ENCODE measurements at places on chromosomes 13 and 19. TPM values are rescaled to one million over a fixed set of nuclear protein-coding genes. Genes with fewer than 3 reads are reported as not detected.

GPR42 gene
- total RNA-seq, result 0.54 TPM

COQ8B gene
- 29.9 TPM for total RNA-seq

F10 gene
- not detected for total RNA-seq

DNA sequence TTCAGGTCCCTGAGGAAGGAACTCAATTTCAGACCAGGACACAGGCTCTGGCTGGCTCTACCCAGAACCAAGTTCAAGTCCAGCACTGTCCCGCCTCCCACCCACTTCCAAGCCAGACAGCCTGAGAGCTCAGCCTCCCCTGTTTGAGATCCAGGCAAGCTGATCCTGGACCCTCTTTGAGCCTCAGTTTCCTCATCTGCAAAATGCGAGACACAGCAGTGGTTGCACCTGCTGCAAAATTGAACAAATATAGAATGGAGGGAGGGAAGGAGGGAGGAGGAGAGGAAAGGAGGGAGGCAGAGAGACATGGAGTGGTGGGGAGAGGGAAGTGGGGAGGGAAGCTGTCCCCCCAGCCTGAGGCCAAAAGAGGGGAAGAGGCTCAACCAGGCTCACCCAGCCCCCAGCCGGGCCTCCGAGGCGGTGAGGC is 751 bp downstream of the TMEM221 start:
- no peak for DNase-seq

- DNase-seq, result no peak
Observed at GRCh38 chr19:12912571-12912970, 6.5 kb downstream of the SYCE2 start.

VSTM1 gene
- not detected for total RNA-seq

DNA sequence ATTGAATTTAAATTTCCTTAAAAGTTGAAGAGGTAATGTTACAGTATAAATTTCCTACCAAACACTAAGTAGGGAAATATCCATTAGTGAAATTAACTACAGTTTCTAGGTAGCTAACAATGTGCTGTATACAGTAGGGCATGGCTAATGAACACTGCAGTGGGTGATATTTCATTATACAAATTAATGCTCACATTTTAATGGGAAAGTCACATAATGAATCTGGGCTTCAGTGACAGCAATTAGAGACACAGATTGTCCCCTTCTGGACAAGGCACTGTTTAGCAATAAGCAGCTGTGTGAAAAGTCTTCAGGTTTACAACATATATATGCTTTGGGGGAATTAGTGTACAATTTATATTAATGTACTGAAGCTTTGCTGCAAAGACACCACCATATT is 169.4 kb downstream of the ZNF536 start:
- DNase-seq, result no peak

GRCh38 chr19:8577247-8577646 is at the start of gene MYO1F:
MYO1F (minus strand) TSS chr19:8577442; CDS start chr19:8577309, 133 bp downstream.
- peak; percentile 34 for DNase-seq

DNA sequence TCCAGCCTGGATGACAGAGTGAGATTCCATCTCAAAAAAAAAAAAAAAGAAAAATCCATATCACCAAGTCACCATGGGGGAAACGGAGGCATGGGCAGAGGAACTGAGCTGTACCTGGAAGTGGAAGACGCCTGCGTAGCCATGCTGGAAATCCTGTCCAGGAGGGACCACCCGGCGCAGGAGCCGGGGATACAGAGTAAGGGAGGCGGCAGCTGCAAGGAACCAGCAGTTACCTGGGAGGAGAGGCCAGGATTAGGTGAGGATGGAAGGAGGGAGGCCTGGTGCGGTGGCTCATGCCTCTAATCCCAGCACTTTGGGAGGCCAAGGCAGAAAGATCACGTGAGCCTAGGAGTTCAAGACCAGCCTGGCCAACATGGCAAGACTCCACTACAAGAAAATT is 2.0 kb downstream of the CAPN12 start:
- DNase-seq, result no peak

- no peak for DNase-seq
Observed at GRCh38 chr13:51303063-51303552, 36.4 kb upstream of the SERPINE3 start.

DNA sequence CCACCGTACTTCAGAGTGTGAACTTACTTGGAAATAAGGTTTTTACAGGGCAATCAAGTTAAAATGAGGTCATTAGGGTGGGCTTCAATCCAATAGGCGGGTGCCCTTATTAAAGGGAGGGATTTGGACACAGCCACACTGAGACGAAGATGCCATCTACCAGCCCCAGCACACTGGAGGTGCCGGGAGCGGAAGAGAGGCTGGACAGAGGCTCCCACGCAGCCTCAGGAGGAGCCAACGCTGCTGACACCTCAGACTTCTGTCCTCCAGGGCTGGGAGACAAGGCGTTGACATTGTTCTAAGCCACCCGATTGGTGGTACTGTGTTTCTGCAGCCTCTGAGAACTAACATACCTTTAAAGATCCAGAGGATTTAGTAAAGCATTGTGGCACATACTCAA is 12.6 kb upstream of the RAB20 start:
- no peak for DNase-seq

MIA gene
- not detected for total RNA-seq

- peak; percentile 26 for DNase-seq
Observed at GRCh38 chr13:46339035-46339666, 47.9 kb downstream of the RUBCNL start.

GRCh38 chr19:28948026-28948425 is 264.9 kb downstream of the UQCRFS1 start:
- DNase-seq, result no peak

GRCh38 chr13:45737571-45738017 is 35.5 kb downstream of the CBY2 start:
- DNase-seq, result peak; percentile 53

GRCh38 chr13:64643066-64643465 is 2587.1 kb downstream of the PCDH9 start:
- DNase-seq, result no peak

SELENOW gene
- 150 TPM for total RNA-seq

ZNF724 gene
- 15.1 TPM for total RNA-seq

DNA sequence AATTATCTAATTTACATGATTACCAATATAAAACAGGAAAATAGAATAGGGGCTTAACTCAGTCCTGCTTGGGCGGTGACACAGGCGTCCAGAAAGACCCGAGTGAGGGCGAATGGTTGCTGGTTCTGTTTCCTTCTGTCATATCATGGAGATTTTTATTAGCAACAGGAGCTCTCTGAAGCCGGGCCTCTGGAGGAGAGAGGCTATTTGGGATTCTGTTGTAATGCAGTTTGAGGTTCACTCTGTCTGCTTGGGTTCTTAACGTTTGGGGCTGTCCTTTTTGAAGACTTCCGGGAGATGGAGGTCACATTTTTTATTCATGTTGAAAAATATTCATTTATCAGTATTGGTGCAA is 115.7 kb upstream of the ZNF536 start:
- DNase-seq, result no peak

- no peak for DNase-seq
Observed at GRCh38 chr13:36360903-36361302, 14.7 kb upstream of the SPART start.

ITGBL1 gene
- total RNA-seq, result not detected

- DNase-seq, result no peak
Observed at GRCh38 chr13:51924756-51925544, 63.2 kb downstream of the CCDC70 start.

CLDND2 gene
- 3.2 TPM for total RNA-seq

GRCh38 chr19:43534816-43535761 is 2.1 kb downstream of the ZNF575 start:
- DNase-seq, result peak; percentile 58

GRCh38 chr13:98370806-98371515 is 193.9 kb upstream of the RNF113B start:
- DNase-seq, result no peak

- DNase-seq, result peak; percentile 38
Observed at GRCh38 chr19:48683349-48683748, 10.5 kb upstream of the NTN5 start.

- DNase-seq, result no peak
Observed at GRCh38 chr13:103473081-103473480, 406.9 kb upstream of the SLC10A2 start.

GRCh38 chr13:88707646-88708045 is 1036.5 kb downstream of the SLITRK5 start:
- no peak for DNase-seq

- no peak for DNase-seq
Observed at GRCh38 chr19:50059045-50059444, 33.2 kb downstream of the ZNF473 start.

DNA sequence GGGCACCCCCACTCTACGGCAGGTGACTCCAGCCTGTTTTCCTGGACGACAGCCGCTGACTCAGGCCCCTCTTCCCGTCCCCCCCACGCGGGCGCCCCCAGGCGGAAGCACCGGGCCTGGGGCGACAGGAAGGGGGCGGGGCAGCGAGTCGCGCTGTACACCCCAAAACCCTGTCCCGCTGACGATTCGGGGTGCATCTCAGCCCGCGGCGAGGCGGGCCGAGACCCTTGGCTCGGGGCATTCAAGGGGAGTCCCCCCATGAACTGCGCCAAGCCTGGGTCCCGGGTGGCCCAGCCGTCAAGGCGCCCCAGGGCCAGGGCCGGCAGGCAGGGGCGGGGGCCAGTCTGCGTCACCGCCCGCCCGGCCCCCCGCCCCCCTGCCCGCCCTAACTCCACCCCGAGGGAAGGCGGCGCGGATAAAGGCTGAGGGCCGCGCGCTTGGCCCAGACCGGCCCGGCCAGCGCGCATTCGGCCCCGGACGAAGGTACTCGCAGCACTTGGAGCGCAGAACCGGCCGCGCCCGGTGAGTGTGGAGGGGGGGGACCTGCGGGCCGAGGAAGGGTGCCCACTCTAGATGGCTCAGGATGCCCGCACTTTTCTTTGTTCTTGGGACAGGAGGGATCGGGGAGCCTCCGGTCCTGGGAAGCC is at the start of gene MIDN:
Gene MIDN (plus strand): TSS at position 445 of the 647 bp plus-strand sequence. CDS start 1,714 bp downstream, outside the sequence.
- peak; percentile 87 for DNase-seq

ZNF814 gene
- 24.5 TPM for total RNA-seq

GRCh38 chr19:4580961-4581665 is 21.6 kb upstream of the SEMA6B start:
- DNase-seq, result no peak

- DNase-seq, result no peak
Observed at GRCh38 chr19:798415-799075, 1.3 kb downstream of the PTBP1 start.

DCT gene
- total RNA-seq, result 0.12 TPM

CYP2A7 gene
- total RNA-seq, result not detected

DNA sequence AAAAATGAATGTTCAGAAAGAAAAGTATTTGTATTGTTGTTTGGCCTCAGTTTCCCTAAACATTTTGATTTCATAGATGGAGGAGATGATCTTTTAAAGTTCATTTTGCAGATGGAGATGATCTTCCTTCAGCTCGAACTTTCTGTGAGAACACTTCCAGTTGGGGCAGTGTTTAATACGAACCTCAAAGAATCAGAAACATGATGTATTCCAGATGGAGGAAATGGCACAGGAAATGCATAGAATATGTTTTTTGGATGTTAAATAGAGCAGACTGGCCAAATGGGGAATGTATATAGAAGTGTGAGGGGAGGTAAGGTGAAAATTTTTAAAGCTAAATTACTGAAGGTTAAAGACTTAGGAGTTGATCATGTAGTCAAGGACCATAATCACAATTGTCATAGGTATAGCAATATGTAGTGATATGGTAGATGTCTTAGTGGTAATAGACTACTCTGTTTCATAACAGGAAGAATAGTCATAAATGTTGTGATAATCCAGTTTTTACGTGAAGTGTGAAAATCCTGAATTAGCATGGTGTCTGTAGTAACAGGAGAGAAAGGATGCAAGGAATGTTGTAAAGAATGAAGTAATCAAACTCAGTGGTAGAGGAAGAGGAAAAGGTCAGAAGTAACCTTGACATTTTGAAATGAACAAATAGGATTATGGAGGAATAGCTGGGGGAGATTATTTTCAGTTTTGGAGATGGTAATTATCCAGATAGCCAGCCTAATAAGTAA is 5.1 kb downstream of the RAP2A start:
- no peak for DNase-seq

- DNase-seq, result peak; percentile 60
Observed at GRCh38 chr19:18789883-18790565, 1.1 kb downstream of the COMP start.

JSRP1 gene
- 0.39 TPM for total RNA-seq

ZNF492 gene
- 3.6 TPM for total RNA-seq

IFI30 gene
- 20.4 TPM for total RNA-seq

CACNG7 gene
- not detected for total RNA-seq

CRB3 gene
- 1.2 TPM for total RNA-seq

DNA sequence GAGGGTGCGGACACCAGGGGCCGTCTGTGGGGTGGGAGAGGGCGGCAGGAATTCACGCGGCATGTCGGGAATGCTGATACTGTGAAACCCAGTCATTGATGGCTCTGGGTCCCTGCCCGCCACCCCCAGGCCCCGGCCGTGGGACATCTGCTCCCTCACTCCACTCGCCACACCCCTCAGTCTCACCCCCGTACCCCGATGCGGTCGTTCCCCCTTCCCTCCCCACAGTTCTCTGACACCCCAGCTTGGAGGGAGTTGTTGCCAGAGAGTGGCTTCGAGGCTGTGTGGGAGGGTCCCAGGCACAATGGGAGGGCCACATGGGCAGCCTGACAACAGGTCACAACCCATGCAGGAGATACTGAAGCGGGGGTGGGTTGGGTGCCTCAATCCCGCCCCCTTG is 1.8 kb downstream of the MAG start:
- DNase-seq, result no peak

DNA sequence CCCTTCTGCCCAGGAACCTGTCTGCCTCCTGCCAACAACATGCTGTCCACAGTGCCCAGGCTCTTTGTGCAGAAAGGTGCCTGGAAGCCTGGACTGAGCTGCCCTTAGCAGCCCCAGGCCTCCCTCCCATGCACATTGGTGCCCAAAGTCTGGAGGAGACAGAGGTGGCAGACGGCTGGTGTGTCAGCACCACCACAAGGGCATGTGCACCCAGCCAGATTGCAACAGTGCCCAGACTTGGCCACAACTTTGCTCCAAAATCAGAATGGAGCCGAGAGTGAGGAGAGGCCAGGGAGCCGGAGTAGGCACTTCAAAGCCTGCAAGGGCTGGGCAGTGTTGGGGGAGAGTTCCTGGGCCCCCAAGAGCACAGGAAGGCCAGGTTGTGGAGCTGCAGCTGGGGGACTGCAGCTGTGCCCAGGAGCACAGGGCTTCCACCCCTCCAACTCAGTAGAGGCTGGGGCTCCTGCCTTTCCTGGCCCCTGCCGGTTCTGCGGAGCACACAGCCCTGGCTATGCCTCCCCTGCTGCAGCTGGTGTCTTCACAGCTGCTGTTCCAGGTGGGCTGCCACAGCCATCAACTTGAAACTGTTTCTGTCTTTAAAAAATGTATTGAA is 1255.8 kb downstream of the SLITRK5 start:
- no peak for DNase-seq

KCNJ14 gene
- 0.86 TPM for total RNA-seq

DNA sequence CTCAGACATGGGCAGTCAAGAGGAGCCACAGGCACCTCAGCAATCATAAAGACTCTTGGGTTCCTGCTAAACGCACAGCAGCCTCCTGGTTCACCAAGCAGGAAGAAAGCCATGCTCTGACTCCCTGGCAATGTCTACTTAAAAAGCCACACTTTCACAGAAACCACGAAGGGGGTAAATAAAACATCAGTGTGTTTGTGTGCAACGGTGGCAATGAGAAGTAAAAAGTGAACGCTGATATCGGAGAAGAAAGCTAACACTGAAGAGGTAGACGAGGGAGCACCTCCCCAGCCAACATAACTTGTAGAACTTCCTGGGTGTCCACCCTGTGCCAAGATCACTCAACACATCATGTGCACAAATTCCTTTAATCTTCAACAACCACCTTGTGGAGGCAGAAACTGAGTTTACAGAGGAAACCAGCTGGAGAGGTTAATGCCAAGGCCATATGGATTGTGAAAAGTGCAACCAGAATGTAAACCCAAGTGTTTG is 30.2 kb downstream of the HSPH1 start:
- no peak for DNase-seq

- no peak for DNase-seq
Observed at GRCh38 chr19:50022823-50023222, 2.3 kb downstream of the VRK3 start.

ICAM1 gene
- 27.9 TPM for total RNA-seq

Measured in activated CD4-positive, alpha-beta T cell treated with anti-CD3 and anti-CD28 coated beads for 36 hours (primary cell).